ENCODE measurements at places on chromosomes 16 and 17. TPM values are rescaled to one million over a fixed set of nuclear protein-coding genes. Genes with fewer than 3 reads are reported as not detected.

GRCh38 chr17:58085039-58085715 lies 2.0 kb downstream of the DYNLL2 start:
- peaks cover 51% of the 10 kb centered on the region for H3K36me3 ChIP-seq
- H3K27me3 ChIP-seq = no peaks in the 10 kb centered on the region
- no peak for DNase-seq
- H3K4me3 ChIP-seq = peak overlapping the region; percentile 84
- peaks cover 54% of the 10 kb centered on the region for H3K4me1 ChIP-seq

HAP1 gene
- 0.07 TPM for total RNA-seq

DNA sequence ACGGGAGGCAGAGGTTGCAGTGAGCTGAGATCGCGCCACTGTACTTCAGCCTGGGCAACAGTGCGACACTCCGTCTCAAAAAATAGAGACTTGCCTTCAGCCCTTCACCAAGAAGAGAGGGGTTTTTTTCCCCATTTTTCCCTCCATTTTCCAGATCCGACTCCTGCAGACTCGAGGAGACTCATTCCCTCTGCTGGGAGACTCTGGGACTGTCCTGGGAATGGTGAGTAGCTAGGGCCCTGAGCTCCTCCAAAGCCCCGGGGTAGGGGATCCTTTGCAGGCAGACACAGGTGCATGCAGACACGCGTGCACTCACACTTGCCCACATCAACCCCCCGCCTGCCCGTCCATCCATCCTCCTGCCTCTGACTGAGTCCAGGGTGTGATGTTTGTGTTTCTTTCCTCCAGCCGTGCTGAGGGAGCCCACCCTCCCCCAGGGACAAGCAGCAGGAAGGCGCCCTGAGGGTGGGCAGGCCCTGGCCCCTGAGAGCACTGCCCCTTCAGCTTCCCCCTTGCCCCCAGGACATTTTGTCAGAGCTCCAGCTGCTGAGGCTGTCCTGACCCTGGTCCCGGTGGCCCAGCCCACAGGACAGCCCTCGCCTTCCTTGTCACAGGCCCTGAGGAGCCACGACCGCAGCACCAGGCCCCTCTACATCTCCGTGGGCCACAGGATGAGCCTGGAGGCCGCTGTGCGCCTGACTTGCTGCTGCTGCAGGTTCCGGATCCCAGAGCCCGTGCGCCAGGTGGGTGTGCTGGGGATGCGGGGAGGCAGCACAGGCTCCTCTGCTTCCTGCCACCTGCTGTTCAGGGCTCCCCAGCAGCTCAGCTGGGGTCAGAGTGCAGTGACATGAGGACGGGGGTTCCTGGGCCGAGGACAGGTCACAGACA lies 10.2 kb downstream of the ENDOV start:
- DNase-seq = no peak
- H3K36me3 ChIP-seq = no peaks in the 10 kb centered on the region
- no peak overlapping the region for H3K4me3 ChIP-seq
- H3K27ac ChIP-seq = no peak overlapping the region

DNA sequence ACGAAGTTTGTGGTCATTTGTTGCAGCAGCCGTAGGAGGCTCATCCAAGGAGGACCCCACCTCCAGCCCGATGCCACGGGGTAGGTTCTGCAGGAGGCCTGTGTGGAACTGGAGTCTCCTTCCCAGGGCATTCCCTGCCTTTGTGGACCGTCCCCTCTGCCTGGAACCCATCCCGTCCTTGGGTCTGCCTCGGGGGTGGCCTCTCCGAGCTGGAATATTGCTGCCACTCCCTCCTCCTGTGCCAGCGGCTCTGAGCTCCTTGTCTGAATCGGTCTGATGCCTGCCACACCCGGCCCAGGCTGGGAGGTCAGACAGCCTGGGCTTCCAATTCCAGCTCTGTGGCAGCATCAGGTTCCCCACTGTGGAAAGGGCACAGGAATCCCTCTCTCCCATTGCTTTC lies 18.8 kb downstream of the DOC2B start:
- H3K27me3 ChIP-seq = no peaks in the 10 kb centered on the region
- DNase-seq = no peak
- no peaks in the 10 kb centered on the region for H3K4me1 ChIP-seq
- no peak overlapping the region for H3K4me3 ChIP-seq
- H3K36me3 ChIP-seq = no peaks in the 10 kb centered on the region

DNA sequence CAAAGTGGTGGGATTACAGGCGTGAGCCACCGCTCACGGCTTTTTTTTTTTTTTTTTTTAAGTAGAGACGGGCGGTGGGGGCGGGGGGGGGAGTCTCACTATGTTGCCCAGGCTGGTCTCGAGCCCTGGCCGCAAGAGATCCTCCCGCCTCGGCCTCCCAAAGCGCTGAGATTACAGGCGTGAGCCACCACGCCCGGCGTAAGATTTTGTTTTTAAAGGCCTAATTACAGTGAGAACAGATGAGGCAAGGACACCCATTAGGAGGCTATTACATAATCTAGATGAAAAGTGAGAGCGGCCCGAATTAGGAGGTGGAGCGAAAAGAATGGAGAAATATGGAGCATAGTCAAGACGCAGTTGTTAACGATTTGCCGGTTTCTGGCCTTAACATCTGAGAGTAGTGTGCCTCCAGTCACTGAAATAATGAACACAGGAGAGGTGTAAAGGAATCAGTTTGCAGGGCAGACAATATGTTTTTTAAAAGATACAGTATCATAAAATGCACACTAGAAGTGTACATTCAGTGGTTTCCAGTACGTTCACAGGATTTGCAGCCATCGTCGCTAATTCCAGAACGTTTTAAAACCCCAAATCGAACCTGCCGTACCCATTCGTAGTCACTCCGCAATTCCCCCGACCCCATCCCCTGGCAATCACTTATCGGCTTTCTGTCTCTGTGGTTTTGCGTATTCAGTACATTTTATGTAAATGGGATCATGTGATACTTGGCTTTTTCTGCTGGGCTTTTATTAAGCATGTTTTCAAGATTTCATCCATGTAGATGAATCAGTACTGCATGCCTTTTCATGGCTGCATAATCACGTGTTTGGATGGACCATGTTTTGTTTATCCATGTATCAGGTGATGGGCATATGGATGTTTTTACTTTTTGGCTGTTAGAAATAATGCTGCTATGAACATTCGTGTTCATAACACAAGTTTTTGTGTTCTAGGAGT lies 1.4 kb upstream of the SLX4 start:
- peak overlapping the region; percentile 91 for H3K4me3 ChIP-seq
- no peaks in the 10 kb centered on the region for H3K27me3 ChIP-seq
- H3K27ac ChIP-seq = peak overlapping the region; percentile 94
- no peak for DNase-seq
- peaks cover 45% of the 10 kb centered on the region for H3K4me1 ChIP-seq

GRCh38 chr16:4561596-4561995 lies 5.5 kb downstream of the C16orf96 start:
- no peak overlapping the region for H3K4me3 ChIP-seq
- no peaks in the 10 kb centered on the region for H3K36me3 ChIP-seq
- peaks cover 3% of the 10 kb centered on the region for H3K4me1 ChIP-seq
- no peaks in the 10 kb centered on the region for H3K27me3 ChIP-seq
- H3K27ac ChIP-seq = no peak overlapping the region

DNA sequence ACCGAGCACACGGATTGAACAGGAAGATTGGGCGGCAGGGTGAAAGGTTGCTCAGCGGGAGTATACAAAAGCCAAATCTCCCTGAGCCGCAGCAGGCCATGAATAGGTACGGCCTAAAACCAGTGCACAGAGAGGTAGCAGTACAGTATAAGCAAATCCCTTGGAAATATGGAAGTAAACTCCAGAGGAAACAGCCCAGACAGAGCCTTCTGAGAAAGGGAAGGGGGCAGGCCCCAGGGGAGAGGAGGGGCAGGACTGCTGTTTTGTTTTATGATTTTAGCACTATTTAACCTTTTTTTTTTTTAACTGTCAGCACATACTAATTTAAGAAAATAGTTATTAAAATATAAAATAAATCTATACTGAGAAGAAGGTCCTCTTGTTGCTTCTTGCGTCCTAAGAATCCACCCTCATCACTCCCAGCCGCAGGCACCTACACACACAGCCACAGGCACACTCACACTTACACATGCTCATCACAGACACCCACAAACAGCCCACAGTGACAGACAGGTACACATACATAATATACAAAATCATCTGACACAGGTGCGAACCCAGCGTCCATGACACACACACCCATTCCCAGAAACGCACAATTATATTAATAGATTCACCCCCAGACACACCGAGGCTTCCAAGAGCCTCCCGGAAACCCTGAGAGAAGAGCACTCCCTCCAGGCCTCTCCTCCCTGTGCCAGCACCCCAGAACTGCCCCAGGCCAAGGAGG lies 12.8 kb downstream of the PLXDC1 start:
- no peaks in the 10 kb centered on the region for H3K4me1 ChIP-seq
- no peak for DNase-seq
- no peak overlapping the region for H3K27ac ChIP-seq
- H3K36me3 ChIP-seq = no peaks in the 10 kb centered on the region
- H3K4me3 ChIP-seq = no peak overlapping the region
- no peaks in the 10 kb centered on the region for H3K27me3 ChIP-seq

GRCh38 chr16:88619859-88620815 lies 18.2 kb upstream of the IL17C start:
- DNase-seq = peak; percentile 83
- H3K27me3 ChIP-seq = no peaks in the 10 kb centered on the region
- H3K36me3 ChIP-seq = peaks cover 32% of the 10 kb centered on the region
- H3K4me3 ChIP-seq = peak overlapping the region; percentile 19

WDR81 gene
- 7.0 TPM for total RNA-seq

DNA sequence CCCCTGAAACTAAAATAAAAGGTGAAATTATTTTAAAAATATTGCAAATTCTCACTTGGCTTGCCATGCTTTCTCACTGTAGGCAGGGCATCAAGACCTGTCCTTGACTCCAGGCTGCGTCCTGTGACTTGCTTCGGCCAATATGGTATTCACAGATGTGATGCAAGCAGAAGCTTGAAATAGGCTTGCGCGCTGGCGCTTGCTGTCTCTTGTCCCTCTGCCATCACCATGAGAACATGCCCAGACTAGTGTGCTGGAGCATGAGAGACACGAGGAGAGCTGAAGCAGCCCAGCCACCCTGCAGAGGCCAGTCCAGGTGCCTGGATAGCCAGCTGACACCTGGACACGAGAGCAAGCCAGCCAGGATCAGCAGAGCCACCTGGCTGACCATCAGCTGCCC lies 21.8 kb upstream of the ZKSCAN2 start:
- H3K27ac ChIP-seq = no peak overlapping the region
- no peak for DNase-seq
- no peaks in the 10 kb centered on the region for H3K4me1 ChIP-seq
- no peaks in the 10 kb centered on the region for H3K36me3 ChIP-seq
- H3K27me3 ChIP-seq = no peaks in the 10 kb centered on the region

DNA sequence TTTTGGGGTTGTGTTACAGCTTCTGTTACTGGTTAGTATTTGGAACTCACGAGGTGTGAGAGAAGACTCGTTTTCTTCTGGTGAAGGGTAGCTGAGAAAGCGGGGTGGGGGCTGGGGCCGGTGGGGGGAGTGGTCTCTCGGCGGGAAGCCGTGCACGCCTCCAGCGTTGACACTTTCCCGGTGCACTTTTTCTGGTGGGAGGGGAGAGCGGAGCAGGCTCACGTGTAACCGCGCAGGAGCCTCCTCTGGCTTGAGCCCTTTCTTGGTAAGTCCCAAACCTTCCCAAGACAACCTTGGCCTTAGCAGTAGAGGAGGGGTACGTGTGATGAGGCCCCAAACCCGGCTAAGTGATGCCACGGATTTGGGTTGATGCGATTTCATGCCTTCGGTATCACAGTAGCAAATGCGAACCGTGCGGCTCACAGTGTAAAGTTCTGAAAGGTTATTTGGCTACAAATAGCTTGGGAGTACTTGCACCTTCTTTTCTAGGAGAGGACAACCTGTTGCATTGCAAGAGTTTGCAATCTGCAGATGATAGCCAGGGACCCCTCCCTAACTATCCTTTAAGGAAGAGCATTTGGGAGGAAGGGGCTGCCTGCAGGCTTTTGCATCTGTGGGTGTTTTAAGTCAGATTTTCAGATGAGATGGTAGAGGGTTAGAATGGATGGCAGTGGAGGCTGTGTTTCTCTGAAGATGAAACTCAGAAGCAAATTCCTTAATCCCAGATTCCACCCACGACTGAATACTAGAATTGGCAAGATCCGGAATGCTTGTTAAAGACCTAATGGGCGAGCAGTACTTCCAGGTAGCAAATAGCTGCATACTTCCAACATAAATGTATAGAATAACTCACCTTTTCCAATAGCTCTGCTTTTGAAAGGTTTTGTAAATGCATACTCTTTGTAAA lies 1.5 kb downstream of the HLF start:
- peaks cover 11% of the 10 kb centered on the region for H3K4me1 ChIP-seq
- H3K27me3 ChIP-seq = peaks cover 68% of the 10 kb centered on the region
- H3K4me3 ChIP-seq = no peak overlapping the region
- DNase-seq = no peak

TMC8 gene
- 182 TPM for total RNA-seq

GRCh38 chr16:83928341-83929055 lies 24.5 kb upstream of the OSGIN1 start:
- no peak overlapping the region for H3K27ac ChIP-seq
- no peaks in the 10 kb centered on the region for H3K27me3 ChIP-seq
- H3K4me1 ChIP-seq = peaks cover 2% of the 10 kb centered on the region
- no peak for DNase-seq
- H3K4me3 ChIP-seq = no peak overlapping the region

SERPINF2 gene
- 0.18 TPM for total RNA-seq

DNA sequence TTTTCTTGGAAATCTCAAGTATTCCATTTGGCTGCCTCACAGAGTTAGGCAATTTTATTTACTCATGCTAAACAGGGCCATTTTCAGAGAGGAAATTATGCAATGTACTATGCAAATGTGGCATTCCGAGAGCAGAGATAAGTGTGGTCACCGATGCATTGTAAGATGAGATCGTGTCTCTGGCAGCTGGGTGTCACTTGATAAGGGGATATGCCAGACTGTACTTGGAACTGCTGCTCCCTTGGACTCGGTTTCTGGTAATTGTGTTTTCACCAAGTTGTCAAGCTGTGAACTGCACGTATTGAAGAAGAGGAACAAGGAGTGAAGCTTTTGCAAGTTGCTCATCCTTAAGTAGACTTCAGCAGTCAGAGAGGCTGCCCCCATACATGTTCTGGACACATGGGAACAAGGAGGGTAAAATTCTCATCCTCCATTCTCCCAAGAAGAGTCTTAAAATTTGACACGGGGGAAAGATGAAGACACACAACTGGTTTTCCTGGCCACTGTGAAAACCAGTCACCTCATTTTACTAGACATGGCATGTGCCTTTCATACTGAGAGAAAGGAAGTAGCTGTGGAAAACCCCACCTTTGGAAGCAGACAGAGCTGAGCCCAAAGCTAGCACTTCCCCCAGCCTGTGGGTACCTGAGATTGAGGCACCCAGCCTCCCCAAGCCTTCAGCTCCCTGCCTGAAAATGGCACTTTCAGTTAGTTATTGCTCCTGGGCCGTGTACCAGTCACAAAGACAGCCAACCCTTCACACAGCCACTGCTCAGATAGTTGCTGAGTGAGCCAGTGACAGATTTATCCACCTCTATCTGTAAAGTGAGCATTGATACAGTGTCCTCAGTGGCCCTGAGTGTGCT lies 150.7 kb downstream of the SOCS1 start:
- H3K4me3 ChIP-seq = peak overlapping the region; percentile 11
- no peaks in the 10 kb centered on the region for H3K27me3 ChIP-seq
- peaks cover 14% of the 10 kb centered on the region for H3K36me3 ChIP-seq
- DNase-seq = peak; percentile 61
- H3K27ac ChIP-seq = peak overlapping the region; percentile 89

- H3K36me3 ChIP-seq = peaks cover 24% of the 10 kb centered on the region
- peaks cover 14% of the 10 kb centered on the region for H3K4me1 ChIP-seq
- no peak overlapping the region for H3K27ac ChIP-seq
- DNase-seq = no peak
- no peak overlapping the region for H3K4me3 ChIP-seq
These were observed 18.2 kb upstream of the RASL10B start for GRCh38 chr17:35713069-35713728.

CHST6 gene
- not detected for total RNA-seq

KRT17 gene
- not detected for total RNA-seq

GRCh38 chr16:29848420-29849297 lies 14.4 kb downstream of the CDIPT start:
- no peak overlapping the region for H3K27ac ChIP-seq
- H3K4me1 ChIP-seq = no peaks in the 10 kb centered on the region
- no peaks in the 10 kb centered on the region for H3K27me3 ChIP-seq
- peak; percentile 86 for DNase-seq
- peaks cover 4% of the 10 kb centered on the region for H3K36me3 ChIP-seq

Data from activated CD8-positive, alpha-beta T cell treated with anti-CD3 and anti-CD28 coated beads for 36 hours (primary cell).